ENCODE measurements at places on chromosomes 2 and 18.
A peak's percentile ranks its signal among the peaks of the same experiment; 100 is the strongest.

- DNase-seq = peak; percentile 38
Observed at GRCh38 chr2:164538240-164538866, 82.9 kb downstream of the GRB14 start.

DNA sequence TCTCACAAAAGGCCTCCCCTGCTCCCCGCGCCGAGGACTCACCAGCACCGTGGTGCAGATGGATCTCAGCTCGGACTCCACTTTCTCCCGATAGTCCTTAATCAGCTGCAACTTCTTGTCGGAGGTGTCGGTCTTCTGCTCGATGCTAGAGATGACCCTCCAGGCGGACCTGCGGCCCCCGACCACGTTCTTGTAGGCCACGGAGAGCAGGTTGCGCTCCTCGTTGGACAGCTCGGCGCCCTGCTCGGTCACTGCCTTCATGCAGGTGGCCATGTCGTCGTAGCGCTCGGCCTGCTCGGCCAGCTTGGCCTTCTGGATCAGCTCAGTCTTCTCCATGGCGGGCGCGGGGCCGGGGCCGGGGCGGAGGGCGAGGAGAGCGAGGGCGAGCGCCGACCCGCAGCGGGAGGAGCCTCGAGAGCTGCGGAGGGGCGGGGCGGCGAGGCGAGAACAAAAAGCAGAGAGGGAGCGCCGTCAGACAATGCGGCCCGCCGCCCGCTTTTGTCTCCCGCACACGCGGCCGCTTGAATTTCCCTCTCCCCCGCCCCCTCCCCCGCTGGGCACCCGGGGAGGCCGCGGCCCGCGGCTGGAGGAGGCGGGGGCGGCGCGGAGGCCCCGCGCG is 571 bp downstream of the YWHAQ start:
- DNase-seq = peak; percentile 66

DNA sequence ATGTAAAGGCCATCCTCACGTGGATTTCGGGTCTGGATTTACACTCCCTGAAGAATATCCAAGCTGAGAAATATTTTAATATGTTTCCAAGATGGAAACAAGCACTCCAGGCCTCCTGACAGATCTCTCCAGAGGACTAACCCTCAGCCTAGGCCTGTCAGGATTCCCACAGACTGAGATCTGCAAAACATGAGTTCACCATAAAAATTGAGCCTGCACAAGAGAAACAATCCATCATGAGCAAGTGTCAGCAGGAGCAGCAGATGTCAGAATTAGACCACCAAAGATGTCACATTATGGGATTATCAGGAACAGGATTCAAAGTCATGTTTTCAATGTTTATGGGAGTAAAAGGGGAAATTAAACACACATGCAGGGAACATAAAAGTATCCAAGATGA is 191.3 kb downstream of the TFCP2L1 start:
- DNase-seq = no peak

- no peak for DNase-seq
Observed at GRCh38 chr2:65530547-65531320, 98.3 kb upstream of the SPRED2 start.

- DNase-seq = no peak
Observed at GRCh38 chr18:79558196-79558932, 121.2 kb upstream of the CTDP1 start.

GRCh38 chr2:156447761-156448160 is 11.6 kb downstream of the GPD2 start:
- no peak for DNase-seq
